Activated CD4-positive, alpha-beta T cell treated with anti-CD3 and anti-CD28 coated beads, Interleukin-2, amount 10 ng/mL, durations not matched to agents 7 days and 5 days (primary cell): ENCODE measurements at places on chromosomes 11 and 22. TPM values are rescaled to one million over a fixed set of nuclear protein-coding genes. Genes with fewer than 3 reads are reported as not detected.
A peak's percentile ranks its signal among the peaks of the same experiment; 100 is the strongest.

Gene PRG2
- 0.40 TPM for total RNA-seq

Gene MS4A4A
- not detected for total RNA-seq

GRCh38 chr11:65500387-65501185 lies 1.7 kb downstream of the MALAT1 start:
- H3K4me1 ChIP-seq: peaks cover 34% of the 10 kb centered on the region
- peak; percentile 51 for DNase-seq
- no peak overlapping the region for H3K4me3 ChIP-seq
- H3K27ac ChIP-seq: no peak overlapping the region

GRCh38 chr11:129695571-129696308 lies 119.9 kb upstream of the TMEM45B start:
- peaks cover 9% of the 10 kb centered on the region for H3K4me1 ChIP-seq
- DNase-seq: peak; percentile 57
- H3K4me3 ChIP-seq: peak overlapping the region; percentile 53
- H3K27ac ChIP-seq: no peak overlapping the region
- no peaks in the 10 kb centered on the region for H3K36me3 ChIP-seq

DNA sequence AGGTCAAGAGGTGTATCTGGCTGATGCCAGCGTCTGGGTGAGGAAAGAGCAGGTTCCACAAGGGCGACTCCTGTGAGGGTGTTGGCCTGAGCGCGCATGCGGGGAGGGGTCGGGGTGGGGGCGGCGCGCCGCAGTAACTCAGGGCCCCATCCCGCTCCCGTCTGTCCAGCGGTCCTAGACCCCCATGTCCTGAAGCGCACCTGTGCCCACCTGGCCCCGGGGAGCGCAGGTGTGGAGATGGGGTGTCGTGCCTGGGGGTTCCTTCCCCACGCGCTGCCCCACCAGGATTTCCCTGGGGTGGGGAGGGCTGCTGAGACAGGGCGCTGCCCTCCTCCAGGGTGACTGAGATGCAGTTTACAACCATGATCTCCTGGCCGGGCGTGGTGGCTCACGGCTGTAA lies 20.9 kb downstream of the RNH1 start:
- H3K27me3 ChIP-seq: no peaks in the 10 kb centered on the region
- no peaks in the 10 kb centered on the region for H3K36me3 ChIP-seq
- H3K4me3 ChIP-seq: no peak overlapping the region
- no peak overlapping the region for H3K27ac ChIP-seq
- no peak for DNase-seq
- H3K4me1 ChIP-seq: no peaks in the 10 kb centered on the region

DNA sequence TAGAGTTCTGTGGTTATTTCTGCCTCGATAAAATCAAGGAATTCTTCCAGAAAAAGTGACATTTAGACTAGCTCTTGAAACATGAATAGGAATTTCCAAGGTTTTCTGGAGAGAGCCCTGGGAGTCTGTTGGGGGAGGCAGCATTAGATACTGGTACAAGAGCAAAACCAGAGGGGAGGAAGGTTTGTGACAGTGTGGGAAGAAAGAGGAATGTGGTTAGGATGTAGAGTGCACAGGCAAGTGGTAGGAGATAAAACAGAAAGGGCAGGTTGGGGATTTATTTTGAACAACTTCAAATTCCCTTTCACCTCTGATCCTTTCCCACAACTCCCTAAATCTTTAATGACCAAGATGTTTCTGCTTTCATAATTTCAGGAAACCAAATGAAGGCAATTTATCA lies 588.4 kb downstream of the METTL15 start:
- H3K27ac ChIP-seq: no peak overlapping the region
- no peak for DNase-seq
- no peaks in the 10 kb centered on the region for H3K36me3 ChIP-seq
- H3K27me3 ChIP-seq: no peaks in the 10 kb centered on the region
- no peak overlapping the region for H3K4me3 ChIP-seq

GRCh38 chr11:27409742-27410141 lies 46.7 kb upstream of the CCDC34 start:
- H3K4me3 ChIP-seq: no peak overlapping the region
- H3K27me3 ChIP-seq: no peaks in the 10 kb centered on the region
- H3K4me1 ChIP-seq: no peaks in the 10 kb centered on the region

DNA sequence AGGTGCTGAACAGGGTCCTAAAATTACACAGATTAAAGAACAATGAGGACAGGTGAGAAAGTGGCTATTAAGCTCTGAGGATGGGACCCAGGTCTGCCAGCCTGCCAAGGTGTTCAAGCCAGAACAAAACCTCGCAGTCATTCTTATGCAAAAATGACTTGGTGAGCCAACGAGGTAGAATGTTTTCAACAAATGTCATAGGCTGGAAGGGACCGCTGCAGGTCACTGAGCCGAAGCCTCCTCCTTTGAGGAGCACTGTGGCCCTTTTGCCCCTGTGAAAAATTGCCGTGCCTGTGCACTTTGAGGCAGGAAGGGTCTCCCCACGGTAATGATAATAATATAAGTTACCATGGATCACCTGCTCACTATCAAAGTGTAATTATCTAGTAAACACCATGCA lies 216.2 kb downstream of the DSCAML1 start:
- no peaks in the 10 kb centered on the region for H3K36me3 ChIP-seq
- no peak overlapping the region for H3K4me3 ChIP-seq
- no peak for DNase-seq
- H3K4me1 ChIP-seq: no peaks in the 10 kb centered on the region
- H3K27ac ChIP-seq: no peak overlapping the region
